ENCODE measurements at places on chromosomes 6 and 20. TPM values are rescaled to one million over a fixed set of nuclear protein-coding genes. Genes with fewer than 3 reads are reported as not detected.

GRCh38 chr6:139290787-139291311, 949 bp downstream of the TXLNB start:
- no peaks in the 10 kb centered on the region for H3K36me3 ChIP-seq
- peaks cover 51% of the 10 kb centered on the region for H3K4me1 ChIP-seq
- peak overlapping the region; percentile 95 for H3K27ac ChIP-seq
- H3K4me3 ChIP-seq: peak overlapping the region; percentile 63
- DNase-seq: peak; percentile 34

GRCh38 chr20:19141998-19142397, 70.4 kb upstream of the SLC24A3 start:
- no peaks in the 10 kb centered on the region for H3K4me1 ChIP-seq
- no peaks in the 10 kb centered on the region for H3K27me3 ChIP-seq
- no peaks in the 10 kb centered on the region for H3K36me3 ChIP-seq
- no peak overlapping the region for H3K27ac ChIP-seq
- no peak for DNase-seq
- no peak overlapping the region for H3K4me3 ChIP-seq

Gene RFX6
- not detected for total RNA-seq

- no peak overlapping the region for H3K27ac ChIP-seq
- H3K27me3 ChIP-seq: peaks cover 2% of the 10 kb centered on the region
- DNase-seq: no peak
- H3K4me3 ChIP-seq: no peak overlapping the region
- H3K4me1 ChIP-seq: peaks cover 23% of the 10 kb centered on the region
Measured at GRCh38 chr20:58239216-58239615, 10.8 kb upstream of the ANKRD60 start.

- H3K4me1 ChIP-seq: peaks cover 8% of the 10 kb centered on the region
- H3K27ac ChIP-seq: no peak overlapping the region
- no peaks in the 10 kb centered on the region for H3K27me3 ChIP-seq
- H3K4me3 ChIP-seq: no peak overlapping the region
Measured at GRCh38 chr6:166441325-166442078, 58.8 kb upstream of the MPC1 start.

GRCh38 chr6:38233161-38233791, 406.5 kb downstream of the BTBD9 start:
- no peak overlapping the region for H3K4me3 ChIP-seq
- no peak for DNase-seq
- no peak overlapping the region for H3K27ac ChIP-seq
- no peaks in the 10 kb centered on the region for H3K27me3 ChIP-seq

DNA sequence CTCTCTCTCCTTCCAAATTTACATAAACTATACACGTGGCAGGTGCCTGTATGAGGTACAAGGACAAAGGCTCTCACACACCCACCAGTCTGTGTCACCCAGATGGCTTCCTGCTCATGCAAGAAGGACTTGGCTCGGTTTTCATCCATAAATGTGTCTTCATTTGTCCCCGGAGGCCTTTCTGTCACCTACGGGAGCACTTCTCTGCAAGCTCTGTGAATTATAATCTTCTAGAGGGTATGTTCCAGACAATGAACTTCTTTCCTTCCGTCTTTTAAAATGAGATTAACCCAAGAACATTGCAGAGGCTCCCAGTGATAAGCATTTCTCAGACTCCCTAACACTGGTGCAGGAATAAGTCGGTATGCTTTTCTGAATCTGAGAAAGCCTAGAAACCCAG, 123.6 kb downstream of the PTPRT start:
- DNase-seq: no peak
- H3K36me3 ChIP-seq: no peaks in the 10 kb centered on the region
- H3K27me3 ChIP-seq: no peaks in the 10 kb centered on the region
- no peaks in the 10 kb centered on the region for H3K4me1 ChIP-seq

GRCh38 chr20:33257237-33257636, 21.4 kb downstream of the BPIFA1 start:
- no peaks in the 10 kb centered on the region for H3K4me1 ChIP-seq
- peaks cover 17% of the 10 kb centered on the region for H3K27me3 ChIP-seq
- H3K36me3 ChIP-seq: no peaks in the 10 kb centered on the region
- no peak overlapping the region for H3K4me3 ChIP-seq
- DNase-seq: no peak

GRCh38 chr6:12022953-12023388, 10.9 kb downstream of the HIVEP1 start:
- peaks cover 52% of the 10 kb centered on the region for H3K4me1 ChIP-seq
- H3K27ac ChIP-seq: no peak overlapping the region

GRCh38 chr6:166839569-166839968, 116.8 kb downstream of the RNASET2 start:
- H3K27ac ChIP-seq: no peak overlapping the region
- H3K4me3 ChIP-seq: no peak overlapping the region
- H3K27me3 ChIP-seq: no peaks in the 10 kb centered on the region
- H3K36me3 ChIP-seq: peaks cover 2% of the 10 kb centered on the region
- H3K4me1 ChIP-seq: no peaks in the 10 kb centered on the region
- no peak for DNase-seq

Gene CAP2
- not detected for total RNA-seq

GRCh38 chr6:139028658-139029469, at the start of gene ABRACL:
ABRACL (plus strand) TSS chr6:139028745; CDS start chr6:139034161, 5,416 bp downstream.
- no peak within 1 kb of the TSS for H3K27ac ChIP-seq
- H3K4me1 ChIP-seq: peaks cover 20% of the 10 kb centered on the region
- peak; percentile 91 for DNase-seq
- peaks cover 6% of the 10 kb centered on the region for H3K36me3 ChIP-seq
- no peaks in the 10 kb centered on the region for H3K27me3 ChIP-seq
- H3K4me3 ChIP-seq: no peak within 1 kb of the TSS

Gene PAK5
- total RNA-seq: not detected

GRCh38 chr6:1181939-1182605, 129.8 kb upstream of the FOXQ1 start:
- peaks cover 12% of the 10 kb centered on the region for H3K27me3 ChIP-seq
- H3K36me3 ChIP-seq: no peaks in the 10 kb centered on the region
- no peak overlapping the region for H3K4me3 ChIP-seq
- H3K4me1 ChIP-seq: no peaks in the 10 kb centered on the region
- no peak overlapping the region for H3K27ac ChIP-seq
- no peak for DNase-seq
